ENCODE measurements at places on chromosomes 16 and 17. TPM values are rescaled to one million over a fixed set of nuclear protein-coding genes. Genes with fewer than 3 reads are reported as not detected.

DNA sequence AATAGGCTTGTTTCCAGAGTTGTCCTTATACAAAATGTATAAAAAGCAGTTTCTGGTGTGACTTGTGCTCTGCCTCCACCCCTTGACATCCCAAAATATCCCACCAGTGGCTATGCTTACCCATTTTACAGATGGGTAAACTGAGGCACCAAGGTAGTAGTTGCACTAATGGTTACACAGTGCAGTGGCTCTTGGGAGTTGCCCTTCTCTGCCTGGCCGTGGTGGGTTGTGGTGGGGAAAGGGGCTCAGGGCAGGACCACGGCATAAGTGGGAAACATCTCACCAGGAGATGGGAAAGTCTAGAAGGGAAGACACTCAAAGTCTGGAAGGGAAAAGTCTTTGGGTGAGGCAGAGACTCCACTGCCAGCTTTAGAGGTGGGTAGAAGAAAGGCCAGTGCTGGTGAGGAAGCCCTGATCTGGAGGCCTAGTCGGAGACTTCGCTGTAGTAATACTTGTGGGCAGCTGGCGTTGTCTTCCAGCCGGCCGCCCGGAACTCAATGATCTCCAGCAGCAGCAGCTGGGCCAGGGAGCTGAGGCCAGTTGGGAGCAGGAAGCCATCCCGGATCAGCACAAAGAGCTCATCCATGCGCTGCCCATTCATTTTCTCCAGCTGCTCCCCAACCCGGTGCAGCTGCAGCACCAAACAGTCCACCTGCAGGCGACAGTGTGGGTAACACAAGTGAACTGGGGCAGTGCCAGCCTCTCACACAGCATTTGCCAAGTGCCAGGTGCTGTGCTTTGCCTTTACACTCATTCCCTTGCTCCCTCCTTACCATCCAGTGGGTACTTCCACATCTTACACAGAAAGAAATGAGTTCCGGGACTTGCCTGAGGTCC lies 4.5 kb downstream of the MIF4GD start:
- no peak for DNase-seq
- H3K4me3 ChIP-seq = no peak overlapping the region
- no peak overlapping the region for H3K27ac ChIP-seq

DNA sequence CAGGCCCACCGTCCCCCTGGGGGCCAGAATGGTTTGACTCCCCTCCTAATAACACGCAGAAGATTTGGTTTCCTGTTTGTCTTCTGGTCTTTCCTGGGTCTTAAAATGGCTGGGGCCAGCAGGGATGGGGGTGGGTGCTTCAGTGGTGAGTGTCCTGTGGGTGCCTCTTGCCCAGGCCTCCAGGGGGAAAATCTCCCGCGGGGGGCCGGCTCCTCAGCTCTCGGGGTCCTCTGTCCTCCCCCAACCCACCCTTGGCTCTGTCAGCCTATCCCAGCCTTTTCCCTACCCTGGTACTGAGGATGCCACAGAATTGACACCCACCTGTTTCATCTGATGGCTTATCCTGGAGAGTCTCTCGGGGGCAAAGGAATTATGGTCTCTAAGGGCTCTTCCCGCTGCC lies 23.8 kb upstream of the SDR42E2 start:
- H3K4me3 ChIP-seq = no peak overlapping the region
- H3K27ac ChIP-seq = no peak overlapping the region

DNA sequence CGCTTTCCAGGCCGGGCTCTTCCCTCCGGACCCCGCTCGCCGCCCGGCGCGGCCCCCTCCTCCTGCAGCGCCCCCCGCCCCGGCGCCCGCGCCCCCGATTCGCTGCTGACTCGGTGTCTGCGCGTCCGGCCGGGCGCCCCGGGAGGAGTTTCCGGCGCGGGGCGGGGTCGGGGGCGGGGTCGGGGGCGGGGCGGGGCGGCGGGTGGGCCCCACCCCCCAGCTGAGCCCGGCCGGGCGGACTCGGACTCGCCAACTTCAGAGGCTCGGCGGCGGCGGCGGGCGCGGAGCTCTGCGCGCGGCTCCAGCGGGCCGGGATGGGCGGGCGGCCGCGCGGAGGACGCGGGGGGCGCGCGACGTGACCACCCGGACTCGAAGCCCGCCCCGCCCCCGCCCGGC lies at the start of gene METRNL:
METRNL (plus strand) TSS at position 258 of the 396 bp plus-strand sequence. CDS start 207 bp downstream, outside the sequence.
- H3K4me3 ChIP-seq = peak within 1 kb of the TSS; percentile 91
- peak; percentile 82 for DNase-seq
- no peak within 1 kb of the TSS for H3K27ac ChIP-seq
- H3K36me3 ChIP-seq = peaks cover 12% of the 10 kb centered on the region
- peaks cover 40% of the 10 kb centered on the region for H3K4me1 ChIP-seq

ABCA8 gene
- 0.13 TPM for total RNA-seq

DNA sequence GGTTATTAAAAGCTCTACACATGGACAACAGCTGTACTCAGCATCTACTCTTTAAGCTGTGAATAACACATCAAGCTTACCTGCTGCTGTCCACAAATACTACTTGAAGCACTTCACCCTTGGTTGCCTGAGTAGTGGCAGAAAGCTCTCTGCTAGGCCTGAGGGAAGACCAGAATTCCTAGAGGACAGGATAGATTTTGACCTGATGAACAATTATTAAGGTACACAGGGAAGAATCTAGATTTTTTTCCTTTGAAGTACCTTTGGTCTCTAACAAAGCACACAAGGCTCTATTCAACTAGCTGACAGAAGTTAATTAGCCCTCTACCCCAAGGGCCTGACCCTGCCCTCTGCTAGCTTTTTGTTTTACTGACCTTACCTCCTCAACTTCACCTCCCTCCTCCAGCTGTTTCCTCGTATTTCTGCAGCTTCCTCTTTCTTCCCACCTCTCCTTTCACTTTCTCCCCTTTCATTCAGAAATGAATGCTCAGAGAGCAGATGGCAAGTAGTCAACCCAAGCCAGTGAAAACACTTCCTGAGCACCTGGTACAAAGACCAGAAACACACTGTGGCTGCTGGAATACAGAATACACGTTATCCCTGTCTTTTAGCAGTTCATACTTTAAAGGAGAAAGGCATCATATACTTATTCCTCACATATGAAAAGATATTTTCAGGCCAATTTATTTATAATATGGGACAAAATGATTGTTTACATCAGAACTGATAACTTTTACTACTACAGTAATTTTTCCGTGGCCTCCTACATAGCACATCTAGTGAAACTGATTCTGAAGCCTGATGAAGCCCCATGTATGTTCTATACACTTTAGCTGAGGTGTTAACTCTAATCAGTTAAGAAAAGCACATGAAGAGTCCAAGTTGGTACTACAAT lies 5.7 kb upstream of the VEZF1 start:
- H3K4me1 ChIP-seq = peaks cover 38% of the 10 kb centered on the region
- peaks cover 17% of the 10 kb centered on the region for H3K36me3 ChIP-seq
- no peaks in the 10 kb centered on the region for H3K27me3 ChIP-seq
- H3K4me3 ChIP-seq = no peak overlapping the region
- no peak overlapping the region for H3K27ac ChIP-seq

- no peaks in the 10 kb centered on the region for H3K36me3 ChIP-seq
- H3K27ac ChIP-seq = no peak overlapping the region
- peak; percentile 46 for DNase-seq
These were observed 395.5 kb downstream of the TMEM114 start for GRCh38 chr16:8194794-8195193.

HBA2 gene
- not detected for total RNA-seq

GRCh38 chr16:74501484-74502478 lies 80.5 kb upstream of the CLEC18B start:
- no peaks in the 10 kb centered on the region for H3K4me1 ChIP-seq
- no peak overlapping the region for H3K27ac ChIP-seq
- no peaks in the 10 kb centered on the region for H3K36me3 ChIP-seq
- no peak for DNase-seq

GRCh38 chr17:60102632-60103096 lies 23.9 kb upstream of the HEATR6 start:
- no peaks in the 10 kb centered on the region for H3K4me1 ChIP-seq
- no peak overlapping the region for H3K27ac ChIP-seq
- DNase-seq = no peak
- H3K36me3 ChIP-seq = no peaks in the 10 kb centered on the region

- DNase-seq = peak; percentile 32
- H3K4me3 ChIP-seq = no peak overlapping the region
- no peak overlapping the region for H3K27ac ChIP-seq
- no peaks in the 10 kb centered on the region for H3K36me3 ChIP-seq
- peaks cover 3% of the 10 kb centered on the region for H3K27me3 ChIP-seq
These were observed 53.6 kb upstream of the SDK2 start for GRCh38 chr17:73697872-73698271.

PRSS8 gene
- not detected for total RNA-seq

- H3K4me3 ChIP-seq = no peak overlapping the region
- no peak for DNase-seq
- no peaks in the 10 kb centered on the region for H3K4me1 ChIP-seq
- no peaks in the 10 kb centered on the region for H3K36me3 ChIP-seq
These were observed 1565.2 kb upstream of the GOT2 start for GRCh38 chr16:60299241-60299776.

- H3K4me3 ChIP-seq = no peak overlapping the region
- no peaks in the 10 kb centered on the region for H3K4me1 ChIP-seq
- H3K27me3 ChIP-seq = no peaks in the 10 kb centered on the region
These were observed 47.0 kb downstream of the COTL1 start for GRCh38 chr16:84570739-84571403.

- H3K36me3 ChIP-seq = peaks cover 39% of the 10 kb centered on the region
- no peak for DNase-seq
- H3K4me3 ChIP-seq = no peak overlapping the region
- peaks cover 16% of the 10 kb centered on the region for H3K4me1 ChIP-seq
- no peaks in the 10 kb centered on the region for H3K27me3 ChIP-seq
These were observed 2.3 kb downstream of the ALDH3A2 start for GRCh38 chr17:19650826-19651225.

GRCh38 chr17:83190601-83191387 lies 111.4 kb downstream of the METRNL start:
- H3K4me3 ChIP-seq = no peak overlapping the region
- peak overlapping the region; percentile 72 for H3K27ac ChIP-seq

TBX2 gene
- 42.3 TPM for total RNA-seq

SEC14L5 gene
- total RNA-seq = not detected

DNA sequence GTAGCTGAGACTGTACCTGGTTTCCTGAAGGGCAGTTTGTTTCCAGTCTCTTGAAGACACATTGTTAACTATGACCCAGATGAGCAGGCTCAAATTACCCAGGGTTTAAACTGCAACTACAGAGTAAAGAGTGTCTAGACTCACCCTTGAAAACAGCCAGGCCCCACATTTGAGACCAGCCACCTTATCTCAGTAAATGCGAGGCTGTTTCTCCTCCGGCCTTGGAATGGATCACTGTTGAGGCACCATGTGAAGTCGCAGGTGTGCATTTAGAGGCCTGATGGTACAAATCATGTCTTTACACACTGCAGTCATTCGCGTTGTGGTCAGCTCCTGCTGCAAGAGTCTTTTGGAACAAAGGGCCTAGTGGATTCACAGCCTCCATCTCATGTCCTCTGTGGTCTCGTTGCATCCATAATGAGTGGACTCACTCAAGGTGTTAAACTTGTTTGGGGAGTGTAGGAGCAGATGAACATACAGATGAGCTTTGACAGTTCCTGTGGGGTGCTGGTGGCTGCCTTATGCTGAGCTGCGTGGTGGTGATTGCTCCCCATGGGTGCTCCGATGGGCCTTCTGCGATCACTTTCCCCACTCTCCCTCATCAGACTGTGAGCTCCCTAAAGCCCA lies 18.5 kb upstream of the N4BP1 start:
- H3K4me1 ChIP-seq = no peaks in the 10 kb centered on the region
- no peak overlapping the region for H3K27ac ChIP-seq
- DNase-seq = no peak
- H3K4me3 ChIP-seq = no peak overlapping the region
- H3K27me3 ChIP-seq = no peaks in the 10 kb centered on the region
- no peaks in the 10 kb centered on the region for H3K36me3 ChIP-seq

SPEM3 gene
- not detected for total RNA-seq

GRCh38 chr17:38415250-38416194 lies 12.7 kb upstream of the ARHGAP23 start:
- peaks cover 14% of the 10 kb centered on the region for H3K4me1 ChIP-seq
- H3K4me3 ChIP-seq = peak overlapping the region; percentile 56
- peak overlapping the region; percentile 60 for H3K27ac ChIP-seq

PLXDC1 gene
- total RNA-seq = 0.06 TPM

GRCh38 chr16:57962046-57962445 lies 8.9 kb downstream of the CNGB1 start:
- DNase-seq = no peak
- H3K27ac ChIP-seq = no peak overlapping the region
- H3K4me3 ChIP-seq = no peak overlapping the region
- H3K27me3 ChIP-seq = peaks cover 39% of the 10 kb centered on the region
- no peaks in the 10 kb centered on the region for H3K4me1 ChIP-seq

GRCh38 chr17:34542700-34543336 lies 36.6 kb upstream of the TMEM132E start:
- no peak overlapping the region for H3K4me3 ChIP-seq
- H3K27ac ChIP-seq = no peak overlapping the region
- H3K36me3 ChIP-seq = no peaks in the 10 kb centered on the region
- H3K4me1 ChIP-seq = no peaks in the 10 kb centered on the region
- DNase-seq = peak; percentile 59
- H3K27me3 ChIP-seq = peaks cover 16% of the 10 kb centered on the region

DNA sequence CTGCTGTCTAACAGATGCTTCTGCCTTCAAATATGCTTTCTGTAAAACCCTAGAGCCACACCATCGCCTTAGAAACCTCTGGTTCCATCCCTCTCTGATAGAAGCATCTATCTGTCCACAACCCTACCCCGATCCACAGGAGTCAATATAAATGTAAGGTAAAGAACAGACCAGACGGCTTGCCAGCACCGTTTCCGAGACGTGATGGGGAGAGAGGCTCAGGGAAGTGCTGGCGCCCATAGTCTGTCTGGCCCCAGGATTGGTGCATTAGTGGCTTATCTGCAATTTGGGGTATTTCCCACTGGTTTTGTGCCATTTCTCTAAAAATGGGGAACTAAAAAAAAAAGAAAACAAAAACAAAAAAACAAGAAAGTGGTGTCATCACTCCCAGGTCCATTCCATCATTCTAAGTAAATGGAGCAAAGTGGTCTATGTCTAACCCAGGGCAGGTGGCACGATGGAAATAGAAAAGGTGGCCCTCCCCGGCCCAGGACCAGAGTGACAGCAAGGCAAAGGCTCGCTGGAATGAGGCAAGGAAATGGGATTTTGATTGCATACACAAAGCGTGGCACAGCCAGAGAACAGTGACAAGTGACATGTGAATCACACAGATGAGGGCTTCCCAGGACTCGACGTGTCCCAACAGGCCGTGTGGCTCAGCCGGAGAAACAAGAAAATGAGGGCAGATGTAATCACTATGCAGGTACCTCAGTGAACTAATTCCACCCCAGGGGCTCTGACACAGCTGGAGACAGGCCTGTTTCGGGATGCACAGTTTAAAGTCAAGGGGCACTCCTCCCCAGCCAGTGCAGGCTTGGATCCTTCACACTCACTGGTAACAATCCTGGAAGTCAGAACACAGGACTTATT lies 125.6 kb downstream of the GAS7 start:
- no peak overlapping the region for H3K4me3 ChIP-seq
- no peaks in the 10 kb centered on the region for H3K4me1 ChIP-seq
- no peak overlapping the region for H3K27ac ChIP-seq
- DNase-seq = no peak

CBLN1 gene
- total RNA-seq = not detected

- H3K4me3 ChIP-seq = no peak overlapping the region
- no peak for DNase-seq
- H3K27me3 ChIP-seq = no peaks in the 10 kb centered on the region
- no peaks in the 10 kb centered on the region for H3K36me3 ChIP-seq
These were observed 26.9 kb downstream of the RGS9 start for GRCh38 chr17:65163990-65164495.

GRCh38 chr17:43457362-43457692 lies 26.4 kb upstream of the DHX8 start:
- H3K27ac ChIP-seq = no peak overlapping the region
- H3K27me3 ChIP-seq = no peaks in the 10 kb centered on the region
- no peak for DNase-seq

GRCh38 chr17:29238133-29238850 lies 8.4 kb upstream of the CRYBA1 start:
- no peaks in the 10 kb centered on the region for H3K4me1 ChIP-seq
- H3K36me3 ChIP-seq = no peaks in the 10 kb centered on the region
- H3K27ac ChIP-seq = no peak overlapping the region
- no peaks in the 10 kb centered on the region for H3K27me3 ChIP-seq
- no peak for DNase-seq
- H3K4me3 ChIP-seq = no peak overlapping the region
